Fibroblast of villous mesenchyme (primary cell): ENCODE measurements at places on chromosomes 12 and 14.
A peak's percentile ranks its signal among the peaks of the same experiment; 100 is the strongest.

GRCh38 chr12:81558031-81558430 is 201.1 kb downstream of the PPFIA2 start:
- DNase-seq, result peak; percentile 47

- peak; percentile 72 for DNase-seq
Measured at GRCh38 chr14:100440207-100440631, 117.1 kb downstream of the SLC25A47 start.

DNA sequence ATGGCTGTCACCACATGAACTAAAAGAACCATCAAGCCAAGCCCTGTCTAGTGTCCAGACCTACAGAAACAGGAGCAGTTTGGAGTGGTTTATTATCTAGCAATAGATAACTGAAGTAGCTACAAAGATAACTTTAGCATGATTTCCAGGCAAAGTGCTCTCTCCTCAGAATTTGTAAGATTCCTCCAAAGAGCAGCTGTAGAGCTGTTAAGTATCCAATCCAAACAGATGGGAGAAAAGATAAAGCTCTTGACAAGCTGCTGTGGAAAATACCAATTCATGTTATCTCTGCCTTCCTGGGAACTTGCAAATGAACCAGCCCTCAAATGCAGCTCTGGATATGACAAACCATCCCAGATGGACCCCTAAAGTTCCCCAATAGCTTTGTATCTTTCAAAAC is 78.9 kb upstream of the RESF1 start:
- DNase-seq, result peak; percentile 89

- DNase-seq, result no peak
Measured at GRCh38 chr14:105536691-105537579, 10.6 kb downstream of the TMEM121 start.

DNA sequence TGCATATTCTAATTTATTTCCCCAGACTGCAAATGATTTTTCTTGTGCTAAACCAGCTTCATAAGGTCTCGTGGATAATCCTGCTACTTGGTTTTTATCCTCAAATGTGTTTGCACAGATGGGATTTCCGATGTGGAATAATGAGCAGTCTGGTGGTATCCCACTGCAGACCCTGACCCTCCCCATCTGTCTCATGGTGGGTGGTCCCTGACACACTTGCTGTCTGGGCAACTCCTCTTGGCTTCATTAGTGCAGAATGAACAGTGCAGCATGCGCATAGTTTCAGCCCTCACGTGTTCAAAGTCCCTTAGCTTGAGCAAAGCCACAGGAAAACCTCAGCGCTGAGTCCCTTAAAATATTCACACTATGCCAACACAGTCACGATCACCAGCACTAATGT is 996.5 kb downstream of the AACS start:
- no peak for DNase-seq

DNA sequence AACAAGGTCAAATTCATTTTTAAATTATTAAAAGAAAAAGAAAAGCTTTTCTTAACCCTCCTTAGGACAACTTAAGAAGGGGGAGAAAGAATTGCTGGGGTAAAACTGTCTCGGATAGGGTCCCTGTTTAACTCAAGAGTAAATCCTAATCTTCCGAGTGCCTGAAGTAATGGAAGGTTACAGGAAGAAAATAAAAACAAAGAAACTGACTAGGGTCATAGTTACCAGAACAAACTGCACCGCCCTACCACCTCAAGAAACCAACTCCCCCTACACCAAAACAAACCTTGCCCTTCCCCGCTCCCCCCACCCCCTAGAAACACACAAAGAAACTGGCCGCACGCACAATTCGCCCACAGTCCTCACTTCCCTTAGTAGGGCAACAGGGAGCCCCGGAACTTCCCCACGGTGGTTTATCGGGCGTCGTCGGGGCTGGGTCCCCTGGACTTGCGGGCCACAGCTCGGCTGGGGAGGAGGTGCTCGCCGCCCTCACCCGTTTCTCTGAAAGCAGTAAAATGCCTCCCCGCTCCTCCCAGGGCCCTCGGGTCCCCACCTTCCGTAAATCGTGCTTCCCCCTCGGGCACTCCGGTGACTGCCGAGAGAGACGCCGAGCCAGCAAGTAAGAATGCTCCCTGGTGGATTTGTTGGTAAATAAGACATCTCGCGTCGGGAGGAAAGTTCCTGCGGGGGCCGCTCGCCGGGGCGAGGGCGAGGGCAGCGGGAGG is 2.4 kb downstream of the SINHCAF start:
- peak; percentile 39 for DNase-seq

DNA sequence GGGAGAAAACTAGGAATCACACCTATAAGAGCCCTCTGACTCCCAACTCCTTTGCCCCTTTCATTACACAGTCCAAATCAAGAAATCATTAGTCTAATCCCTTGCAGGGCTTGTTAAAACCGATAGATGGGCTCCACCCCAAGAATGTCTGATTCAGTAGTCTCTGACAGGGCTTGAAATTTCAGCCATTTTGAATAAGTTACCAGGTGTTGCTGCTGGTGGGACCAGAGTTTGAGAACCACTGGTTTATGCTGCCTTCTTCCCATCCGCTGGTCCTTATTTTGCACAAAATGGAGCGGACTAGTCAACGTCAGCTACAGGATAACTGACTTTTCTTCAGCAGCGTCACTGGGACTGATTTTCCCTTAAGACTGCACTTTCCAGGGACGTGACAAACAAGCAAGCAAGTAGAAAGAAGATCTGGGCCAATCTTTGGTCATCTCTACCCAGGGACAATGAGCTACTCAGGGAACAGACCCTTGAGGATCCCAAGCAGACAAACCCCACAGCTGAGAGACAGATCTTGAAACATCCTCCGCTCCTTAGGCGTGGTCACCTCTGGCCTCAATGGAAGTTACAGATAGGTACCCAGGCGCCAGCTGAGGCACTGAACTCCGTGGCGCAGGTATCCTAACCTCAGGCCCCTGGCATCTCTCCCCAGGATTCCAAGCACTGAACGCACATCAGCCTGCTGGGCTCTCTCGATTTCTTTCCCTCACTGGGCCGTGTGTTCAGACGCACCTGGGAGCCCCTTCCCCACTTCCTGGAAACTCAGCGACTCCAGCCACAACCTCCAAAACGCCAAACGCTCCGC is 900 bp downstream of the KCTD10 start:
- no peak for DNase-seq

- peak; percentile 71 for DNase-seq
Measured at GRCh38 chr14:88559852-88560251, 3.0 kb upstream of the ZC3H14 start.

- peak; percentile 82 for DNase-seq
Measured at GRCh38 chr12:53219956-53220693, 11.9 kb downstream of the RARG start.

- DNase-seq, result peak; percentile 37
Measured at GRCh38 chr12:114399664-114400211, 6.2 kb downstream of the TBX5 start.

GRCh38 chr14:42687421-42687820 is 1080.7 kb downstream of the LRFN5 start:
- no peak for DNase-seq

GRCh38 chr14:79043194-79043889 is 873.2 kb downstream of the NRXN3 start:
- no peak for DNase-seq

DNA sequence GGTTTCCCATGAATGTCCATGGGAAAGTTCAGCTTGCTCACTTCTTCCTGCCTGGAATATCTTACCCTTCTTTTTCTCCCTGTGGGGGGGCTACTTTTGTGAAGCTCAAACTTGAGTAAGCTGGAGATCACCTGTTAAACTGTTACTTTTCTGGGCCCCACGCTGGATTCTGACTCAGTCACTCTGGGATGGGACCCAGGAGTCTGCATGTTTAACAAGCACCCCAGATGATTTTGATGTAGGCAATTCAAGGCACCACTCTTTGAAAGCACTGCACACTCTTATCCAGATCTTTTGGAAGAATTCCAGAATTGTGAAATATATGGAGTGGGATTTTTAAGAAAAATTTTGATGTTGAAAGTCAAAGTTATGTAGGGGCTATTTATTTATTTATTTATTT is 46.3 kb upstream of the IGF1 start:
- peak; percentile 54 for DNase-seq

GRCh38 chr12:65720136-65721130 is 103.8 kb upstream of the HMGA2 start:
- DNase-seq, result peak; percentile 65

- DNase-seq, result no peak
Measured at GRCh38 chr12:47817272-47818006, 2.3 kb downstream of the HDAC7 start.

DNA sequence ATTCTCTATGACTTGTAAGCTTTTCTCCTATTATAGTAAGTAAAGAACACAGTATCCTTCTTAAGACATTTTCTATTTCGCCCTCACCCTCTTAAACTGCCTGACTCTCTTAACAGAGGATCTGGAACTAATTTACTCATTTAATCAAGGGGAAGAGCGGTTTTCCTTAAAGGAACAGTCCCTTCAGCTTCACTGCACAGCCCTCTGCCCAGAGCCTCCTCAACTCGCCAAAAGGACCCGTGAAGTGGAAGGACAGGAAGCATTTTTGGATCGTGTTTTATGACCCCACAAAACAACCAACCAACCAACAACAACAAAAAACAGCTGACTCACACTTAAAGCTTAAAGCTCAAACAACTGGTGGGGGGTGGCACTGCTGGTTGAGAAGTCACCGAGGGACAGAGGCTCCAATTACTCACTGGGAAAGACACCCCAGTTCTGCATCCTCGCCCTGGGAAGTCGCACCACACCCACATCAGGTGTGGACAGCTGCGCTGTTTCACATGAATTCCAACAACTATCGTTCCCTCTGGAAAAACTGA is 35.7 kb downstream of the NID2 start:
- peak; percentile 83 for DNase-seq

DNA sequence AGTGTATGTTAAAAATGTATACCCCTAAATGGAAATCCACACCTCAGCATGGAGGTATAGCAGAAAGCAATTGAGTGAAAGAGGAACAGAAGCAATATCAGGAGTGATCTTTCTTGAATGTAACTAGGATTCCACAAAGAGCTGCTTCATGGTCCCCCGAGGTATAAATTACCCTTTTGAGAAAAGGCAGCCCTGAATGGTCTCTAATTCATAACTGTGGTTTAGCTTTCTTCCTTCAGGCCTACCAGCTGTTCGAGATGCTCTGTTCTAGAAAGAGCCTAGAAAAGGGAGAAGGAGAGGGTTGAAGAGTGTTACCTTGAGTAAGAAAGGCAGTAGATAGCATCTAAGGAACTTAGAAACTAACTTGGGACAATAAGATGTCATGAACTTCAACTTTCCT is 42.9 kb upstream of the CSRNP2 start:
- no peak for DNase-seq

- no peak for DNase-seq
Measured at GRCh38 chr14:33924566-33925100, 26.2 kb downstream of the EGLN3 start.

GRCh38 chr12:49899286-49899843 is 4.3 kb downstream of the FAIM2 start:
- no peak for DNase-seq

DNA sequence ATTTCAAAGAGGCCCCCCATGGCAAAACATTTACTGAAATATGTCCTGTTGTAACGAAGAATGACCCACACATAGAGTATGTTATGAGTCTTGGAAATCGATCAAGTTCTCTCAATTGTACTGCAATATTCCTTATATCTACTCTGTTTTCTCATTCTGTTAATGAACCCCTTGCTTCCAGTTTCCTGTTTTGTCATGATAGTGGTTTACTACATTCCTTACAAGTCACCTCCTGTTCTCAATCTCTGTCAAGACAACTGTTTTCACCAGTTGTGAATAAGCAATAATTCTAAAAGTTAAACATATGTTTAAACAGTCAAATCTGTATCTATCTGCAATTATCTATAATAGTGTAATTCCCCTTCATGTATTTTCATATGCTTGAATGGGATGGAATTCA is 16.4 kb upstream of the ARID2 start:
- peak; percentile 28 for DNase-seq

- no peak for DNase-seq
Measured at GRCh38 chr14:50228313-50228712, 3.1 kb downstream of the SOS2 start.

DNA sequence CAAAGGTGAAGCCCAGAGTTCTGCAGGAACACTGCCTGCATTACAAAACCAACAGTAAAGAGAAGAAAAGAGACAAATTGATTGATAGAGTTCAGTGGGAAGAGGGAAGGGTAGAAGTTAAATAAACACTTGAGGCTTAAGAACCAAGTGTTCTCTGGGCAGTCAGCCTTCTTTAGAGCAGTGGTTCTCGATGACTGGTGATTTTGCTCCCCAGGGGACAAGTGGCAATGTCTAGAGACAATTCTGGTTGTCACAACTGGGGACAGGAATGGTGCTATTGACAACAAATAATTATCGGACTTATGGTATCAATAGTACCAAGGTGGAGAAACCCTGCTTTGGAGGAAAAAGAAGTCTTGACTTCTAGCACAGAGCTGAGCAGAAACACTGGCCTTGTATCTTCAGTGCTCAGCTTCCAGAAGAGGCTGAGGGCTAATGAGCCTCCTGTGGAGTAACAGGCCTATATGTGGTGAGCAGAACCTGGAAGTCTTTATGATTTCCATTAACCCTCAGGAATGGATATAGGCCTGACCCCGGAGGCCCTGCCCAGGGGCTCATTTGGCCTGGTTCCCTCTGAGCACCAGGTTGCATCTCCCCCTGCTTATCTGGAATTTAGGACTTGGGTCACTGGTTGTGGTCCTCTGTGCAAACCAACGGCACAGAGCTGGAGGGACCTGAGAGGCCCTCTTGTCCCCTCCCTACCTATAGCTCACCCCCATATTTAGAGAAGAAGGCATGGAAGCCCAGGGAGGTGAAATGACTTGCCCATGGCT is 204.6 kb upstream of the PWP1 start:
- no peak for DNase-seq

- no peak for DNase-seq
Measured at GRCh38 chr12:119686355-119686754, 18.4 kb downstream of the PRKAB1 start.

DNA sequence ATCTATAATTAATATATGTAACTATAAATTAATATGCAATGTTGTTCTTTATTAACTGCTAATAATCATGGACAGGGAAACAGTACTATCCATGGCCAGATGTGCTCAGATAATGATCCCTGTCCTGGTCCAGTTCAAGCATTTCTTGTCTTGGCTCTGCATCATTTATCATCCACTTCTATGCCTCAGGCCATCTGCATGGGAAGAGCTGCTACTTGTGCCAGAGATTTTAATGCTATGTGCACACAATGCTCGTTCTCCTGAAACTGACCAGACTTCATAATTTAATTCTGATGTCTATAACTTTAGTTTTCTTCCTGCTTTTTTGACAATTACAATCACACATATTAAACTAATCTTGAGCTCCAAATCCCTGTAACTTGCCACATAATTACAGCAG is 11.2 kb upstream of the TMX1 start:
- DNase-seq, result peak; percentile 63

- DNase-seq, result peak; percentile 76
Measured at GRCh38 chr12:96195845-96196451, 1.8 kb downstream of the ELK3 start.
